Stimulated activated CD8-positive, alpha-beta memory T cell treated with anti-CD3 and anti-CD28 coated beads, Interleukin-7, amount 100 ng/mL, for 24 hours (primary cell): ENCODE measurements at places on chromosomes 1 and 21.

DNA sequence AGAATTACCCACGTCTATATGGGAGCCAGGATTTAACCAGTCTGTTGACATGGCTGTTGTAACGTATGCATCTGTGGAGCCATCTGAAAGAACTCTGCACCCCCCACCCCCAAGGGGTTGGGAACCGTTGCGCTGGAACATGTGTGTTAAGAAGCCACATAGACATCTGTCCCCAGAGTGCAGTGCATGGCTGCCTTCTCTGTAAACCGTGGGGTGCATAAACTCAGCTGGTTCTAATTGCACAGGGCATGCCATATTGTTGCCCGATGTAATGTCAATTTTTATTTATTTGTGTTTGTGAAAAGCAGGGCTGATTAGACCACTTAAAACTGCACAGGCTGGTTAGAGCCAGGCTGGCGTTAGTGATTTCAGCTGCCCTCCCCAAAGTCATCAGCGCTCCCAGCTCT lies 70.1 kb upstream of the ROR1 start:
- DNase-seq, result no peak

- DNase-seq, result no peak
Observed at GRCh38 chr1:95582746-95583145, 348.7 kb downstream of the RWDD3 start.

DNA sequence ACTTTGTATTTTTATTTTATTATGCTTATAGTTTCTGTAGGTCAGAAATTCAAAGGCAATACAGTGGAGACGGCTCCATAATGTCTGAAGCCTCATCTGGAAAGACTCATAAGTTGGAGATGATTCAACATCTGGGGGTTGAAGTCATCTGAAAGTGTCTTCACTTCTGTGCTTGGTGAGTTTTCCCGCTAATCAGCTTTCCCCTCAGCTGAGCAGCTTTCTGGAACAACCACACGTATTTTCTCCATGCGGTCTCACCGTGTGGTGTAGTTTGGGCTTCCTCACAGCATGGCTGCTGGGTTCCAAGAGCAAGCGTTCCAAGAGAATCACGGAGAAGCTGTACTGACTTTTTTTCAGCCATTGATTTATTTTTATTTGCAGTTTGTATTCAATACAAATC lies 7.6 kb upstream of the DDI2 start:
- no peak for DNase-seq

DNA sequence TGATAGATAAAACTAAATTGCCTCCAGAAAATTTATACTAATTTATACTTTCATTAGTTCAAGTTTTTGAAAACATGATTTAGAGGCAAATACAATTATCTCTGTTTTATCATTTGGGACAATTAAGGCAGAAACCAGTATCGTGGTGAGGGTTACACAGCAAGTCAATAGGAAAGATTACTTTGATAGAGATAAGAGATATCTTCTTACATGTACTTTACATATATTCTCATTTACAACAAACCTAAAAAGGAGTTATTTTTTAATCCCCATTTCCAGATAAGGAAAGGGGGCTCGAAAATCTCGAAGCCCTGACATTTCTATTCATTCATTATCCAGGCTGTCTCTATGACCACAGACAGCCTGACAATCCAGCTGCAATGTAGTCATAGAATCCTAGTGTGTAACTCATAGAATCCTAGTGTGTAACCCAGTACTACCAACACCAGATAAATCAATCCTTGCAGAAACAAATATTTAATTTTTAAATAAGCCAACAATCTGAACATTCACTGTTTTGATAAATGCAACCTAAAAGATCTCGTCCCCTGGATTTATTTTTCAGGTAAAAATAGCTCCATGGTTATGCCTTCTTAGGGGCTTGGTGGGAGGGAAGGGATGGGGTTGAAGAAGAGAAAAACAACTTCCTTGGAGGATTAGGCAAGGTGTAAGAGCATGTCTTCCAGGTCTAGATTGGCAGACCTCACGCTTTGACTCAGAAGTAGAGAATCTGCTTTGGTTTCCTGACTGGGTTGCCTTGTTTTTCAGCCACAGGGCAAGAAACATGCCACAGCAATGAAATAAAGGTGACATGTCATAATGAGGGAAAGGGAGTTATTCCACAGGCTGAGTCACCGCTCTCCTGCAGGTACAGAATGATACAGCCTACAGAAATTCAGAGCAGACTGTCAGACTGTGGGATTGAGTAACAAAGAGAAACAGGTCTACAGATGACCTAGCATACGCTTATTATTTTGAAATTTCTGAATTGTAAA lies 45.6 kb downstream of the IRF2BP2 start:
- no peak for DNase-seq

DNA sequence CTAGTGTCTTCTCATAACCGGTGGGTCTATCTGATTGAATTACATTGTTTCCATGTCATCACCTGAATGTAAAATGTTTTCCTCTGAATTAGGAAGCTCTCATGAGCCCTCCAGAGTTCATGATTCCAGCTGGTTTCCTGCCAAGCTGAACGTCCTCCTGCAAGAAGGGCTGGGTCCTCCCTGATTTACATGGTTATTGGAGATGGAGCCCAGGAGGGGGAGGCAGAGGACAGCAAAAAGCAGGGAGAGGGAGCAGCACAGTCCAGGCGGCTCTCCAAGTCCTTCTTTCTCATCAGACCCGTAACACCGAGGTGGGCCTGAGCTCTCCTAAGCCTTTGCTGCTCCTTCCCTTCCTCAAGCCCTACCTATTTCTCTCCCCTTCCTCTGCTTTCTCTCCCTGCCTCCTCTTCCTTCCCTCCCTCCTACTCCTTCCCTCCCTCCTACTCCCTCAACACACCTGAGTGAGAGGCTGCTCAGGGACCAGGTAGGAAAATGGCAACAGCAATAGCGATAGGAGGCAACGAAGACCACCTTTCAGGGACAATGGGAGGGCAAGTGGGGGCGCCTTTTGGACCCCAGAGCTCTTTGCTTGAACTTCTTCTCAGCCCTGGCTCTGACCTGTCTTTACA lies 265.9 kb downstream of the PRDM2 start:
- DNase-seq, result no peak

DNA sequence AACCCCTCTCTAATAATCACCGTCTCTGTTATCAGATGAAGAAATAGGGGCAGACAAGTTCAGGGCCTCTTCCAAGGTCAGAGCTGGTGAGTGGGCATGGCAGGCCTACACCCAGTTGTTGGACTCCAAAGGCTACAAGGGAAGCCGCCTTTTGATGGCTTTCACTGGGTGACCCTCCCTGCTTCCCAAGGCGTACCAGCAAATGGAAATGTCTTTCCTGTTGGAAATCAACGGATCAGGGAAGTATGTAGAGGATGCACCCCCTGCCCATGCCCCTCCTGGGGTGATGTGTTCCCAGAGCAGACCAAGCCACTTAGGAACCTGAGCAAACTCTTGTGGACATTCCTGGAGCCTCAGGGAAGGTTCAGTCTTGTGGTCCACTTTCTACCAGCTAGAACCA lies 47.4 kb downstream of the LGR6 start:
- DNase-seq, result no peak

- no peak for DNase-seq
Observed at GRCh38 chr21:38668541-38668940, 137.2 kb upstream of the ETS2 start.

DNA sequence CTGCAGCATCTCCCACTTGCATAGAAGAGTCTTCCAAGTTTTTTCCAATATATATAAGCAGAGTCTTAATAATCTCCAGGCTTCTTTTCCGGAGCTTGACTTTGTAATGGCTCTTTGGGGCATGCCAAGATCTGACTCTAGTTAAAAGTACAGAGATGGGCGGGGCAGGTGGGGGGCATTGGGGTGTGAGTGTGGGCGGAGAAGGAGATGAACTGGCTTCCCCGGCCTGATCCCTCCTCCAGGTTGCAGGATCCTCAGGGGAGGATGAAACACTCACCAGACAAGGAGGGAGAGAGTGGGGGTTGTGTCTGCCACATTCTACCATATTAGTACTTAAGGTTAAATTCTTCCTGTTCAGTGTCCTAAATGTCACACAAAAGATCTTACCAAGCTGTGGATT lies 23.0 kb downstream of the S100A10 start:
- DNase-seq, result no peak

- no peak for DNase-seq
Observed at GRCh38 chr1:78141531-78142231, 95.9 kb downstream of the GIPC2 start.

- DNase-seq, result no peak
Observed at GRCh38 chr1:175287377-175287776, 94.8 kb upstream of the KIAA0040 start.

DNA sequence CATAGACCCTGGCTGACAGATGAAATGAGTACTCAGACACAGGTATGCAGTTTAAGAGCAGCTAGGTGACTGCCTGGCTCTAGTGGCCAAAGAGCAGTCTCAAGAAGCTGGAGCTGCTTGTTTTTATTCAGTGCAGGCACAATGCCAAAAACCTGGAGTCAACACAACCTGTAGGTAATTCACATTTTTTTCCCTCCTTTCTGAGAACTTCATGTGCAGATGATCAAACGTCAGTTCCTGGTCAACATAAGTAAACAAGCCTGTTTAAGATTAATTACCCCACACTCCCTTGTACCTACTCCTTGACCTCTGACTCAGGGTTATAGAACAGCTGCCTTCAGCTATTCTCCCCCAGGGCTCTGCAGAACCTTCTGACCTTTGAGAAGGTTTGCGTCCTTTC lies 17.3 kb upstream of the ACADM start:
- DNase-seq, result no peak

GRCh38 chr1:177249231-177249630 lies 78.5 kb downstream of the BRINP2 start:
- DNase-seq, result no peak

DNA sequence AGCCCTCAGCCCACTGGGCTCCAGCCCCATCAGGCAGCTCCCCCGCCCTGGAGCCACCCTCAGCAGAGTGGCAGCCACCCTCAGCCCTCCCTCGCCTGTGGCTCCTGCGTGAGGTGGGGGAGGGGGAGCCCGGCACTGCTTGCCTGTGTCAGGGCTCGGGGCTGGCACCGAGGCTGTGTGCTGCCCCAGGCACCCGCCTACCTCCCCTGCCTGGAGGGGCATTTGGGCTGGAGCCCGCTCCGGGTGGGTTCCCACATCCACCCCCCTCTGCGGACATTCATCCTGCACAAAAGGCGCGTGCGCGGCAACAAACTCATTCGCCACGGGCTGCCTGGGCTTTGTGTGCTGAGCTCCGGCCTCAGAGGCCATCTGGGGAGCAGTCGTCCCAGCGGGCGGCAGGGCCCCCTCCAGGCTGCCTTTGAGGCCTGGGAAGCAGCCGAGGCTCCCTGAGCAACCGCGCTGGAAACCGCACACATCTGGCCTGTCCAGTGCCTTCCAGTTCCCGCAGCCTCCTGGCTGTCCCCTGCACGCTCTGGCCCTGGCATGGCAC lies 12.6 kb upstream of the TNFRSF14 start:
- DNase-seq, result no peak

DNA sequence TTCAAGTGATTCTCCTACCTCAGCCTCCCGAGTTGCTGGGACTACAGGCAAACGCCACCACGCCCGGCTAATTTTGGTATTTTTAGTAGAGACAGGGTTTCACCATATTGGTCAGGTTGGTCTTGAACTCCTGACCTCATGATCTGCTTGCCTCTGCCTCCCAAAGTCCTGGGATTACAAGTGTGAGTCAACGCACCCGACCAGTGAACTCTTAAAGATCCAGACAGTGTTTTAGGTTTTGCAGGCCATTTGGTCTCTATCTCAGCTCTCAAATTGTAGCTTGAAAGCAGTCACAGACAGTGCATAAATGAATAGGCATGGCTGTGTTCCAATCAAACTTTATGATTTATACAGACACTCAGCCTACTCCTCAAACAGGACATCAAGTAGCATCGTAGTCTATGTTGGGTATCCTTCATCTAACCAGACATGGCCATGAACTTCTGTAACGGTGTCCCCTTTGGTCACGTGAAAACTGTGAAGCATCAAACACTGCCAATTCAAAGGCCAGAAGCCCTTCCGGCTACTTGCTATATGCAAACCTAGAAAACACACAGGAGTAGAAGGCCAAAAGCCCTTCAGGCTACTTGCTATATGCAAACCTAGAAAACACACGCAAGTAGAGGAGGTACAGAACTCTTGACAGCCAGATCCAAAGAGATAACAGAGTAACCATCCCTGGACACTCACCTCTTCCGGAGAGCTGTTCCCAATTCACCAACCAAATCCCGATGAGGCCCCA lies 3.1 kb downstream of the FUCA1 start:
- DNase-seq, result no peak

DNA sequence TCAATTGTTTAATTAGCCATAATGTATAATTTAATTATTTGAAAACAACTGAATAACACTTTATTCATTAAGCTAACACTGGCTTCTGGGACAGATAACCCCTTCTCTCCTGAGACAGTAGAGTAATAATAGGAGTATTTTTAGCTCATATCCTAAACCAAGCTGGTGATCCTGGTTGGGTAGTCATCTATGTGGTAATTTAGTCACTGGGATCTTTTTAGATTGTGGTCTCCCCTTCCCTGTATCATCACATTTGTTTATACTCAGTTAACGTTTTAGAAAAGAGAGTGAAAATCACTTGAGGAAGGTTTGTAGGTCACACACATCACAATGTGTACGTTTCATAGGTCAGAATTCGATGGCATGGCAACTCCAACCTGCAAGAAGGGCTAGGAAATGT lies 1356.6 kb upstream of the ADGRL2 start:
- no peak for DNase-seq

DNA sequence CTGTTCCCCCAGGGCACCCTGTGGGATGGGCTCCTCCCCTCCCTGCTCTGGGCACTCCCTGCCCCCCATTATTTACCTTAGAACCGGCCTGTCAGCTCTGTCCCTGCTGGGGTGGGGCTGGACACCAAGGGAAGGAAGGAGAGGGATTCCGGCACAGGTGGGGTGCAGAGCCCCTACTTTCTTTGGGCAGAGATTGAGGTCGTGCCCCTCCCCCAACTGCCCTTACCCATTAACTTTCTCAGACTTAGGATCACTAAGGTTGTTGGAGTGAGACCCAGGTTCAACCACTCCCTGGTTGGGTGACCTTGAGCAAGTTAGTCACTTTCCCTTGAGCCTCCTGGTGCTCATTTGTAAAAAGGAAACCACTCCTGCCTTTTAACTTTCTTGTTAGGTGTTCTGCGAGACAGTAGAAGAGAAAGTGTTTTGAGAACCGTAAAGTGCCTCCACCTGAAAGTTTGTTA lies 57.0 kb upstream of the SYNC start:
- no peak for DNase-seq
